ENCODE measurements at places on chromosomes 7 and 10. TPM values are rescaled to one million over a fixed set of nuclear protein-coding genes. Genes with fewer than 3 reads are reported as not detected.

Gene OPN1SW
- not detected for total RNA-seq

Gene ZNF316
- 11.1 TPM for total RNA-seq

Gene SPDYE16
- 0.22 TPM for total RNA-seq

Gene C10orf62
- total RNA-seq, result not detected

Gene CNPY1
- 0.18 TPM for total RNA-seq

Gene UCN3
- total RNA-seq, result not detected

Gene NEURL1
- 19.8 TPM for total RNA-seq

Gene PLEKHS1
- total RNA-seq, result 0.04 TPM

Gene SLC26A5
- not detected for total RNA-seq

Gene TECTB
- total RNA-seq, result 0.04 TPM

Gene DMBT1
- under 0.01 TPM for total RNA-seq

Gene HOXA7
- total RNA-seq, result 3.9 TPM

Gene NUTM2E
- total RNA-seq, result 0.35 TPM

Gene IL2RA
- not detected for total RNA-seq

Gene IMPDH1
- 16.5 TPM for total RNA-seq

Gene SCART1
- total RNA-seq, result 1.5 TPM

Gene GRM8
- total RNA-seq, result 0.22 TPM

Gene CEP41
- total RNA-seq, result 16.3 TPM

Gene CC2D2B
- total RNA-seq, result 0.58 TPM

Gene MLXIPL
- total RNA-seq, result 0.13 TPM

Gene IL6
- total RNA-seq, result 0.44 TPM

Gene NME8
- 0.22 TPM for total RNA-seq

Gene TUBAL3
- total RNA-seq, result 0.09 TPM

Gene AEBP1
- 74.0 TPM for total RNA-seq

Gene TMEM176A
- 6.2 TPM for total RNA-seq

Gene TMEM236
- total RNA-seq, result 0.40 TPM

Gene ASZ1
- not detected for total RNA-seq

Gene STARD3NL
- 31.9 TPM for total RNA-seq

Gene ANKRD2
- total RNA-seq, result 27.6 TPM

Gene SORCS1
- total RNA-seq, result 2.4 TPM

Gene TMEM140
- 1.3 TPM for total RNA-seq

Gene CRTAC1
- 0.27 TPM for total RNA-seq

Gene ASB4
- total RNA-seq, result 32.5 TPM

Gene CTAGE8
- 1.1 TPM for total RNA-seq

Gene HSPA12A
- total RNA-seq, result 6.3 TPM

Gene OAT
- total RNA-seq, result 80.8 TPM

Gene TRIM50
- 0.44 TPM for total RNA-seq

Gene PGAM2
- total RNA-seq, result 412 TPM

Gene PRSS37
- total RNA-seq, result not detected
